ENCODE measurements at places on chromosomes 6 and 20.

- DNase-seq: no peak
Observed at GRCh38 chr6:20024316-20024673, 187.1 kb downstream of the ID4 start.

DNA sequence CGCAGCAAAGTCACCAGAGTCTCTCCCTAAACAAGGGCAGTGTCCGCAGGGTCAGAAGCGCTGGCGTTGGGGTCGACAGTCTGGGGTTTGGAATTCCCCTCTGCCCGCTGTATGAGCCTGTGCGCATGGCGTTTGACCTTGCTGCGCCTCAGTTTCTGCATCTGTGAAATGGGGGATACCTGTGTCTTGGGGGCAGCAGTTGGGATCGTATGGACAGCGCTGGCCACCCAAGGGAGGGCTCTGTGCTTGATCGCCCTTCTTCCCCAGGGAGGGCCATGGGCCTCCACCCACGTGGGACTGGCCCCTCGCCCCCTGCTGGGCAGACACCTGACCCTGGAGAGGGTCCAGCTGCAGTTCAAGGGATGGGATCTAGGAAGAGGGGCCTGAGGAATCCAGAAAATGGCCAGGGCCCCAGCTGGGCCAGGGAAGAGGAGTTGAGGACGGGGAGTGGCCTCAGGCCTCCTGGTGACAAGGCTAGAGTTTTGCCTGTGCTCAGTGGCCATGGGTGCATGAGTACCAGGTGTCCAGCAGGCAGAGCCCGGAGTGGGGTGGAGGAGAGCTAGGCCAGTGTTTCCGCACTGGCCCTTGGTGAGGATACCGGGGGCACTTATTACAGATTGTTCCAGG is 26.4 kb upstream of the PHACTR3 start:
- DNase-seq: no peak

- no peak for DNase-seq
Observed at GRCh38 chr6:7723554-7723953, 2.3 kb upstream of the BMP6 start.

DNA sequence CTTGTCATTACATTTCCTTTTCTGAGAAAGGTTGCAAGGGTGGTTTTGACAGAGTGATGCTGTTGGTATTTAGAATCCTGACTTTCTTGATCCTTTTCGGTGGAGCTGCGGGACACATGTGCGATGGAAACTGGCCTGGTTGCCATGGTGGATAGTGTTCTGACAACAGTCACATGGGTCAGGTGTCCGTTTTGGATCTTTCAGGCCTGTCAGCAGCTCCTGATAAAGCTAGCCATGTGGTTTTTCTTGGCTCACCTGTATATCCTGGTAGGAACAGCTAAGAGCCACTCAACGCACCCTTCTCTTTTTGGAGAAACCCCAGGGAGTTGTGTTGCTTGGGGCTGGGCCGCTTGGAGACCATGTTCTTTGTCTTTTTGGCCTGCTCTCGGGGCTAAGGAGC is 177.4 kb downstream of the MTFR2 start:
- no peak for DNase-seq

DNA sequence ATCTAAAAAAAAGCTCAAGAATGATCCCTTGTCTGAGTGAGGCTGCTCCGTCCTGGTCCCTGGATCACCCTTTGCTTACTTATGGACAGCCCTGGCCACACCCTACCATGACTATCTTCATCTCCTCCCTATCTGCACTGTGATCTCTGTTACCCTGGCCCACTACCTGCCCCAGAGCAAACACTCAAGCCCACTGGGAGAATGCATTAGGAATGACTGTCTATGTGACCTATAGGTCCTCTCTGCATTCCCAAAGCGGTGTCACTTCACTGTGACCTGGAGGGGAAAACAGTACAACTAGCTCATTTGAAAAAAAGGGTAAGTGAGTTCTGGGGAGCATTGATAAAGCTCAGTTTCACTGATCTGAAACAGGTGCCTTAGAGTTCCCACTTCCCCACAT is 86.4 kb upstream of the FOXP4 start:
- DNase-seq: no peak

GRCh38 chr6:111667931-111668330 is 62.3 kb upstream of the TRAF3IP2 start:
- DNase-seq: no peak

GRCh38 chr6:33714385-33715040 is 3.0 kb upstream of the UQCC2 start:
- no peak for DNase-seq

- no peak for DNase-seq
Observed at GRCh38 chr6:50663806-50664205, 49.5 kb upstream of the TFAP2D start.

- no peak for DNase-seq
Observed at GRCh38 chr20:43853174-43853803, 61.4 kb upstream of the TOX2 start.

GRCh38 chr6:152268846-152269442 is 368.2 kb downstream of the SYNE1 start:
- no peak for DNase-seq

- DNase-seq: no peak
Observed at GRCh38 chr20:40724566-40724965, 35.5 kb upstream of the MAFB start.

DNA sequence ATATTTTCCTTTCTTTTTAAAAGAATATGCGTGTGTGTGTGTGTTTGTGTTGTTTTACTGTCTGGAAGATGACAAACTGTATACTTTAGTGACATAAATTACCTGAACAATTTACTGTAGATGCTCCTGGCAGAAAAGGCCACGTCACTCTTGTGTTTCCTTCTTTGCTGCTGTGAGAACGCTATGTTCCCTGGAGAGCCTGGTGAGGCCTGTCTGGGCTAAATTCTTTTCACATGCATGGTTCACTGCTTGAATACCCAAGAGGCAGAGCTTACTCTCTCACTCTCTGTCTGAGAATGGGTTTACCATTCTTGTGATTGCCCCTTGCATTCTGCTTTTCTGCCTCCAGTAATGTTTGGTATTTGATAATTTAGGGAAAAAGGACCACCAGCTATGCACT is 64.3 kb downstream of the EDN1 start:
- DNase-seq: no peak

GRCh38 chr6:158402184-158402583 is 89.9 kb downstream of the TULP4 start:
- no peak for DNase-seq

GRCh38 chr6:158068893-158069799 is 87.5 kb downstream of the SYNJ2 start:
- DNase-seq: no peak

- no peak for DNase-seq
Observed at GRCh38 chr20:38543014-38543906, 37.7 kb upstream of the ADIG start.

DNA sequence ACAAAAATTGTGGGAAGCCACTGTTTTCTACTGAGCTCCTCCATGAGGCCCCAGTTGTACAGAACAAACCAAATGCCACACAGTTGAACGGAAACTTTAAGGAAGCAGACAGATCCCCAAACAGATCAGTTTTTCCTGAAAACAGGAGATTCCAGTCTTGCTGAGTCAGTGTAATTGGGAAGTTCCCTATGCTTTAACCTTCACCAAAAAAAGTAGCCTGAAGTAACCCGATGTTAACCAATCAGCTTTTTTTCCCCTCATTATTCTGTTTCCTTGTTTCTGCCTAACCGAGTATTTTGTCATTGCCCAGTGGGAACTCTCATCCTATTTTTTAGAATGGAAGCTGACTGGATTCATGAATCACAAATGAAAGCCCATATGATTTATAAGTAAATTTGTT is 36.7 kb downstream of the MARCKS start:
- DNase-seq: no peak

- peak; percentile 21 for DNase-seq
Observed at GRCh38 chr6:72621291-72622093, at the start of gene KCNQ5. TSS of gene KCNQ5 (plus strand) at chr6:72622064.

GRCh38 chr20:7161690-7162089 is 394.2 kb downstream of the BMP2 start:
- no peak for DNase-seq

GRCh38 chr20:16647875-16648597 is 74.8 kb upstream of the KIF16B start:
- no peak for DNase-seq

DNA sequence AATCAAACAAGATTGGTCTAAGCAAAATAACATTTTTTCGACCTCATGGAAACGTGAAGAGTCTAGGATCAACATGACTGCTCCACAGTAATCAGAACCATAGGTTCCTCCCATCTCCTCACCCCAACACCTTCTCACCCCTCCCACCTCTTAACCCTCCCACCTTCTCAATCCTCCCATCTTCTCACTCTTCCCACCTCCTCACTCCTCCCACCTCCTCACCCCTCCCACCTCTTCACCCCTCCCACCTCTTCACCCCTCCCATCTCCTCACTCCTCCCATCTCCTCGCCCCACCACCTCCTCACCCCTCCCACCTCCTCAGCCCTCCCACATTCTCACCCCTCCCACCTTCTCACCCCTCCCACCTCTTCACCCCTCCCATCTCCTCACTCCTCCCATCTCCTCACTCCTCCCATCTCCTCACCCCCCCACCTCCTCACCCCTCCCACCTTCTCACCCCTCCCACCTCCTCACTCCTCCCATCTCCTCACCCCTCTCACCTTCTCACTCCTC is 567.4 kb downstream of the C6orf118 start:
- DNase-seq: no peak

DNA sequence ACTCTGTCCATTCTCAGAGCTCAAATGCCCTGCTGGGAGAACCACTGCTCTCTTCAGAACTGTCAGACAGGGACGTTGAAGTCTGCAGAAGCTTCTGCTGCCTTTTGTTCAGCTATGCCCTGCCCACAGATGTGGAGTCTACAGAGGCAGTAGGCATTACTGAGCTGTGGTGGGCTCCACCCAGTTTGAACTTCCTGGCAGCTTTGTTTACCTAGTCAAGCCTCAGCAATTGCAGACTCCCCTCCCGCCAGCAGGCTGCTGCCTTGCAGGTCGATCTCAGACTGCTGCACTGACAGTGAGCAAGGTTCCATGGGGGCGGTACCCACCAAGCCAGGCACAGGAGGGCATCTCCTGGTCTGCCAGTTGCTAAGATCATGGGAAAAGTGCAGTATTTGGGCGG is 21.8 kb upstream of the UFL1 start:
- peak; percentile 8 for DNase-seq

DNA sequence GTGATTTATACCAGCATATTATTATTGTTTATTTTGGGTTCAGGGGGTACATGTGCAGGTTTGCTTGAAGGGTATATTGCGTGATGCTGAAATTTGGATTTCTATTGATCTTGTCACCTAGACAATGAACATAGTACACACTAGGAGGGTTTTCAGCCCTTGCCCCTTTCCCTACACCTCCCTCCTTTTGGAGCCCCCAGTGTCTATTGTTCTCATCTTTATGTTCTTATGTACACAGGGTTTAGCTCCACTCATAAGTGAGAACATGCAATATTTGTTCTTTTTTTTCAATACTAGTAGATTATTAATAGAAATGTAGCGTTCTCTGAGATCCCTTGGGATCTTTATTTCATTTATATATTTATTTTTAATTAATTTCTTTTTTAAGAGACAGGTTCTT is 79.2 kb upstream of the MRAP2 start:
- DNase-seq: no peak

DNA sequence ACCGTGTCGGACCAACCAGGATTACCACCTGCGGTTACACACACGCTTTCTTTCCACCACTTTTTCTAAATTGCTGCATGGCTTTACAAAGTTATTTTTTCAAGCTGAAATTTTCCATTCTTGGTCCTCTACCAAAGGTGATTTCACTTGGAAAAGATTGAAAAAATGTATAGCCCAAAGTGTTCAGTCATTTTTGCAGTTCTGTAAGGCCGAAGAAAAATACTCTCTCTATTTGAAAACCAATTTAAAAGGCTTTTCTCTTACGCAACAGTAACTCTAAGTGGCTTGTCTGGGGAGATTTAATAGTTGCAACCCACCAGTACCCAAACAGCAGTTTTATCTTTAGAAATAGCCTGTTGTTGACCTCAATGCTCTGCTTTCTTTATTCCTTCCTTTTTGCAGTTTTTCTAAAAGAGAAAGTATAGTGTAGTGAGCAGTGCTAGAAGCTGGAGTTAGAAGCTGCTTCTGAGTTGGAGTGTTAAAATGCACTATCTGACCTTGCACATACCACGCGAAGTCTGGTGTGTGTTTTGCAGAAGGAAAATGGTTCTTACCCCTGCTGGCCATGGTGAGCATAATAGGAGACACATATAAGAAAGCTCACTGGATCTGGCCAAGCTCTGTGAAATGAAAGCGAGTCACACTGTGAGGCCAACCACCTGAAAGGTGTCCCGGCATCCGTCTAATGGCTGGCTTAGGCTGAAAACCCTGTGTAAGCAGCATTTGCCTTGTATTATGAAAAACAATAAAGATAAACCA is 271.6 kb upstream of the PRND start:
- no peak for DNase-seq

- DNase-seq: no peak
Observed at GRCh38 chr6:155635416-155635815, 179.8 kb upstream of the NOX3 start.

- no peak for DNase-seq
Observed at GRCh38 chr6:168929871-168930450, 323.7 kb downstream of the THBS2 start.

- DNase-seq: no peak
Observed at GRCh38 chr20:4045741-4046140, 30.4 kb upstream of the RNF24 start.

GRCh38 chr6:170504479-170504878 is 48.6 kb downstream of the PSMB1 start:
- no peak for DNase-seq

DNA sequence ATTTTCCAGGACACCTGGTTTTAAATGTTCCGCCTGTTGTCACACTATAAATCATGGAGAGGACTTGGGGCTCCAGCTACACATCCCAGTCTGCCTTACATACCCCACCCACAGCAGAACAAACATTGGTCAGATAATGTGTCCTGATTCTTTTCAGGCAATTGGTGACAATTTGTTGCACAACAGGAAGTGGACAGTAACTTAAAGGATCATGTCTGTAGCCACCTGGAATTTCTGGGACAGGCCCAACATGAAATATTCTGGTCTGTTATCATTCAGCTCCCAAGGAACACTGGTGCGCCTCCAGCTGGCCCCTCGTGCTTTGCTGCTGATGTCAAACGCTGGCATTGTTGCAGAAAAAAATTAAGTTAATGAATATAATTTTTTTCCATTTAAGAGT is 117.2 kb downstream of the SOBP start:
- no peak for DNase-seq

Data from stimulated activated CD4-positive, alpha-beta T cell treated with anti-CD3 and anti-CD28 coated beads, Interleukin-4, amount 100 ng/mL, for 24 hours (primary cell).